MM.1S (cell line): ENCODE measurements at places on chromosomes 2 and 18.

DNA sequence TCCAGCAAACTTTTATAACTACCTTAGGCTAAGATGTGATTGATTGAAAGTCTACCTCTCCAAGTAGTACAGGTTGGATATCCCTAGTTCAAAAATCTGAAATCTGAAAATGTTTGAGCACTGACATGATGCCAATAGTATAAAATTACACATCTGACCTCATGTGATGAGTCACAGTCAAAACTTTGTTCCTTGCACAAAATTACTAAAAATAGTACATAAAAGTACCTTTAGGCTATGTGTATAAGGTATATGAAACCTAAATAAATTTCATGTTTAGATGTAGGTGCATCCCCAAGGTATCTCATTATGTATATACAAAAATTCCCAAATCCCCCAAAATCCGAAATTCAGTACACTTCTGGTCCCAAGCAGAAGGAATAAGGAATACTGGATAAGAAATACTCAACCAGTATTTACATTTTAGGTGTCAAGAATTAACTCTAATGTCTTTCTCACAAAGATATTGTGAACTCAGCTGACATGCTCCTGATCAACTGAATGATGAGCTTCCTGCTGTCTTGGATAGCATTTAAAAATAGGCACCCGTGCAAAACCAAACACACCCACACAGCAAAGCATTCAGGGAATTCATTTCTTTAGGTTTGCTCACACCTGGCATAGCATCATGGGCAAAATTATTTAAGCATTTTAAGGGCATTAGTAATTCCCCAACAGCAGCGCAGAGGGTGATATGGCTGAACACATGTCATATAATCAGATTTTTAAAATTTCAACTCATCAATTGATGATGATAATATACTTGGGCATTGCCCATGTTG, 497.4 kb upstream of the MEIS1 start:
- peak; percentile 34 for DNase-seq

DNA sequence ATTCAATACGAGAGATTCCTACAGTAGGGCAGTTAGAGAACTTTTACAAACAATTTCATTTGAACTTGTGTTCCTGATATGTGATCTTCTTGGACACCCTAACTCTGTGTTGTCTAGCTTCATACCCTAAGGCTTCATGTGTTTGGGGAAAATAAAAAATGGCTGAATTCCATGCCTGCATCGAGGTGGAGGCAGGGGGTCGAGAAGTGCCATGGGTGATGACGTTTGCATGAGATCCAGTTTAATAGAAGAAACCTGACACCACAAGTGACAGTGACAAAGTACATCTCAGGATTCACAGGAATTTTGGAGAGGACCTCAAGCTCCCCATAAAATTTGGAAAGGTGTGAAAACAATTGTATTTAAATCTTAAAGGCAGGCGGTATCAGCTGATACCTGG, 169.2 kb upstream of the NABP1 start:
- no peak for DNase-seq

DNA sequence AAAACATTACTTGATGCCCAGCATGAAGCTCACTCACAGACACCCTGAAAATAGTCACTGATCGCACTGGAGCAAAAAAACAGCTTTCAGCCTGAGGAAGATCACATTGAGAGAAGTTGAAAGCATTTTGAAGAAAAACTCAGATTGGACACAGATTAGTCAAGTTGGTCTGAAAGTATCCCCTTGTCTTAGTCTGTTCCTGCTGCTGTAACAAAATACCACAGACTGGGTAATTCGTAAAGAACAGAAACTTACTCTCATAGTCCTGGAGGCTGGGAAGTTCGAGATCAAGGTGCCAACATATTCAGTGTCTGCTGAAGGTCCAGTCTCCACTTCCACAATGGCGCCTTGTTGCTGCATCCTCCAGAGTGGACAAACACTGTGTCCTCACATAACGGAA, 14.2 kb upstream of the NDUFV2 start:
- DNase-seq, result no peak

DNA sequence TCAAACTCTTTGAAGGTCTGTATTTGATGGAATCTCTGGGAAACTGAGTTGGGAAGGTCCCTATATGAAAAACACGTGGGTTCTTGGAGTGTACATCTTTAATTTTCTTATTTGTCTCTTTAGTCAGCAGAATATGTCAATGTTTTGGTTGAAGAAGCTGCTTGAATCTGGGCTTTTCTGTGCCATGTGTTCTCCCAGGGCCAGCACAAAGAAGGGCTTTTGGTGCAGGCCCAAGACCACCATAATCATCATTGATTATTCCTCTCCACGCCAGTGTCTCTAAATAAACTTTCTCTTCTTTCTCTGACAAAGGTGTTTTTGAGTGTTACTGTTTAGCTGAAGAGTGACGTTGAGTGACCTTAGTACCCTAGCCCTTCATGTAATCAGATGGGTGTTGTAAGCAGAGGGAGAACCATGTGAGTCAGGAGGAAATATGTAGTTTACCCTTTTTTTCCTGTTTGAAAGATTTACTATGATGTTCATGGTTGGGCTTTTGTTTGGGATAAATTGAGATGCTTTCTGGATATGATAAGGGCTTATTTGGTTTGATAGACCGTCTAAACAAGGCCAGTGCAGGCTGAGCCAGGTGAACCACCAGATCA, 11.6 kb upstream of the TNP1 start:
- no peak for DNase-seq

DNA sequence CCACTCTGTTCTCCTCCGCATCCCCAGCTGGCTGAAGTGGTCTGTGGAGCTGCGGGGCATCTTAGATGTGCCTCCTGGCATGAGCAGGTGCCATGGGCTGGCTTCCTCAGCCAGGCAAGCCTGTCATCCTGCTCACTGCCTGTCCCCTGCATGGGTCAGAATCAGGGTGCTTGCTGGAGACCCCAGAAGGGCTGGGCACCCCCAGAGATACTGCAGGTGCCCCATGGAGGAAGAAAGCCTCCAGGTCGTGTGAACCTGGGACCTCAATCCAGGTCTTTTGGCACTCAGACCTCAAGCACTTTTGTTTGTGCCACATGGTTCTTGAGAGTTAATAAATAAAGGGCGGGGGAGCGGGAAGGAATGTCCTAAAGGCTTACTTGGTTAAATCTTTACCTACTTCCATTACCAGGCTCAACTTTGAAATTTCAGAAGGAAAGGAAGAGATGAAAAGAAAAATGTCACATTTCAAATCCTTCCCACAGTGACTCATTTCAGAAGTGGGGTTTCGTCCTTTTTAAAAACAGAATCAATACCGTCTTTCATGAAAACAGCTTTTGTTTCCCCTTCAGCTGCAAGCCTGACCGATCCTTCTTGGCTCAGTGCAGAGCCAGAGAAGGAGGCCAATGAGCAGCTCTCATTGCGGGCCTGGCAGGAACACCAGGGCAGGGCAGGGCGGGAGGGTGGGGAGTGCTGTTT, 69.9 kb downstream of the RHOB start:
- DNase-seq, result no peak

DNA sequence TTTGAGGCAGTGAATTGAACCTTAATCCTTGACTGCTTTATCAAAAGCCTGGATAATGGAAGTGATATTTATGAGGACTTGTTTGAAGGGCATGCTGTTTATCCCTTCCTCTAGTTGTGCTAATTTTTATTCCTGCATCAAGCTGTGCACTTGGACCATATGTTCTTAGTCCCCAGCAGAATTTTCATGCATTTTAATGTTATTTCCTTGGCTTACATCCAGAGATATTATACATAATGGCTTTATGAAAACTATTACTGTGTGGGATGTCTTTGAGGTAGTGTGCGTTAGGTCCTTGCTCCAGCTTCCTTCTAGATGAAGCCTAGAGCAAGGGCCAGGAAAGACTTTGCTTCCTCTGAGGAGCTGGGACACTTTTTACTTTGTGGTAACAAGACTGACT, 378.4 kb downstream of the LPIN1 start:
- DNase-seq, result no peak

GRCh38 chr18:74139888-74140287, 7.7 kb downstream of the FBXO15 start:
- no peak for DNase-seq

- DNase-seq, result no peak
These were observed 49.1 kb downstream of the GTF3C3 start for GRCh38 chr2:196750291-196750923.

DNA sequence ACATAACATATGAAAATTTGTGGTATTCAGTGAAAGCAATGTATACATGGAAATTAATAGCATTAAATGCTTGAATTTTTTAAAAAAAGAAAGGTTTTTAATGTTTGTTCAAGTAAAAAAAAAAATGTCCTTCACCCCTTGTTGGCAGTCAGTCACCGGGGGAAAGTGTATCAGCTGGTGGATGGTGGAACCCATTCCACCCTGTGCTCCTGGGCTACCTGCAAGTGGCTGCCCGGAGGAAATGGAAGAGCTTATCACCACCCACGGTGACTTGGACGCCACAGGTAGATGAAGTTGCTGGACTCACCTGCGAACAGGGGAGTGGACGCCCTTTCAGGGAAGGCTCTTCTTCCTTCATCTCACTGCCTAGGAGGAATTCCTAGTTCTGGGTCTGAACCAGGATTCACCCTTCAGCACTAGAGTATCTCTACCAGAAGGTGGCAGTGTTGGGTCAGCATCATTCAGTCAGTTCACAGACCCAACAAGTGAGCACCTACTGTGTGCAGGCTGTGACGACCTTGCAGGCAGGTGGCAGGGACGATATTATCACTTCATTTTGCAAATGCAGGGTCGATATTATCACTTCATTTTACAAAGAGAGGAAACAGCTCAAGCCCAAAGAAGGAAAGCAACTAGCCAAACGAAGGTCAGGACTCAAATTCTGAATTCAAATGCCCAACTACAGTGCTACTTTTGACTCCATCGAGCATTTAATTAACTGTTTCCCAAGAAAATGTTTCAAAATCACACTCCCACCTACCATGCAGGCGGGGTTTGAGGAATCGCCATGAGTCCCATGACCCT, 35.8 kb downstream of the CIB4 start:
- peak; percentile 27 for DNase-seq

DNA sequence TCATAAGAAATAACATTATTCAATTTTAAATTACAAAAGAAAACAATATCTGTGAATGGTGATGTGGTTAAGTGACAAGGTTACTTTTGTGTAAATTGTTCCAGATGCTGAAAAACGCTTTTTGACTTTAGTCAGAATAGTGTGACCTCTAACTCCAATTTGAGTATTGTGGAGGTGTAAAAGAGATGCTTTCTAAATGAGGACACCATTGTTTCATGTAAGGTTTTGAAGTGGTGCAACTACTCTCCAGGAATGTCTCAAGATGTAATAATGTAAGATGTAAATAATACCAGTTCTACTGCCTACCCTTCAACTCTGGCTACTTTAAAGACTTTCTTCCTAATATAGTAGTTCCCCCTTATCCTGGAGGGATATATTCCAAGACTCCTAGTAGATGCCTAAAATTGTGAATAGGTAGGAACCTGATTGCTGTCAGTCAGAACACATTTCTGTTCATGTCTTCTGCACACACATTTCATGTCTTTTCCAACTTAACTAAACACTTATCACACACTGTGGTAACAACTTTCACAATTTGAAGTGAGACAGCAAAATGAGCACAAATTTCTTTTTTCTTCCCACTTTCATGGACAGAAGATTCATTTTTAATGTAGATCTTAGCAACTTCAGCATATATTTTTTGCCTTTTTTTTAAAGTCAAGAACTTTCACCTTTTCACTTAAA, 39.1 kb upstream of the PPP1R1C start:
- no peak for DNase-seq

GRCh38 chr2:224882291-224883171, 159.7 kb downstream of the DOCK10 start:
- no peak for DNase-seq

DNA sequence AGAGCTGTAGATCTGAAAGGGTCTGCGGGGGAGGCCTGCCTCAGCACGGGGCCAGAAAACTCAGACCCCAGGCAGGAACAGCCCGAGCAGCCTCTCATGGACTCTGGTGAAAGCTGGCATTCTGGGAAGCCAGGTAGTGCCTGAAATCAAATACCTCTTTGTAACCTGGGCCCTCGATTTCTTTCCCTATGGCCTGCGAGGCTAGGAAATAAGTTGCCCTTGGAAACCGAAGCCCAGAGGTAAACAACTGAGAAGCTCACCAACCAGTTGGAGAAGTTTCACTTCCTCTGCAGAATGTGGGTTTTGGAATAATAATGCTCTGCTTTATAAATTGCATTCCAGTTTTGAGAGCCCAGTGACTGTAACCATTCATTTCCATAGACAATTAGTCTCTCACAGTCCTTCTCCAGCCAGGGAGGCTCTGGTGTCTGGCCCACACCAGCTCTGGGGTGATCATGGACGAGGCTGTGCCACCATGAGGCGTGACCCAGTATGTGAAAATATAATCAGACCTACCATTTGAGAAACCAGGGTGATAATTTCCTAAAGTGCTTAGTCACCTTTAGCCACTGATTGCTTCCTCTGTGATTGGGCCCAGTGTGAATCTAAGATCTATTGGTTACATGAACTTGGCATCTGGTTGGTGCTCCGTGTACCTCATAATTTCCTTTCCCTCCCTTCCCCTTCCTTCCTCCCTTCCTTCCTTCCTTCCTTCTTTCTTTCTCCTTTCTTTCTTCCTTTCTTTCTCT, 133.1 kb upstream of the PELI1 start:
- DNase-seq, result no peak

DNA sequence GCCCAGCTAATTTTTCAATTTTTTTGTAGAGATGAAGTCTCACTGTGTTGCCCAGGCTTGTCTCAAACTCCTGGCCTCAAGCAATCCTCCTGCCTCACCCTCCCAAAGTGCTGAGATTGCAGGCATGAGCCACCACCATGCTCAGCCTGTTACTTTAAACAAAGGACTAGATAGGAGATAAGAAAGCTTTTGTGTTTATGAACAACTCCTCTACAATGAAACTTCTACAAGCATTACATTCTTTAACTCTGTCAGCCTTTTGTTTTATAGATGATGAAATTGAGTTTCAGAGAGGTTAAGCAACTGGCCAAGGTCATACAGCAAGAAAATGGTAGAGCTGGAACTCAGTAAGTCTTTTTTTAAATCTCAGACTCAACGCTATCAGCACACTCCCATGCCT, 22.7 kb downstream of the ALPK2 start:
- no peak for DNase-seq

GRCh38 chr18:36513556-36513955, 216.0 kb downstream of the FHOD3 start:
- no peak for DNase-seq

DNA sequence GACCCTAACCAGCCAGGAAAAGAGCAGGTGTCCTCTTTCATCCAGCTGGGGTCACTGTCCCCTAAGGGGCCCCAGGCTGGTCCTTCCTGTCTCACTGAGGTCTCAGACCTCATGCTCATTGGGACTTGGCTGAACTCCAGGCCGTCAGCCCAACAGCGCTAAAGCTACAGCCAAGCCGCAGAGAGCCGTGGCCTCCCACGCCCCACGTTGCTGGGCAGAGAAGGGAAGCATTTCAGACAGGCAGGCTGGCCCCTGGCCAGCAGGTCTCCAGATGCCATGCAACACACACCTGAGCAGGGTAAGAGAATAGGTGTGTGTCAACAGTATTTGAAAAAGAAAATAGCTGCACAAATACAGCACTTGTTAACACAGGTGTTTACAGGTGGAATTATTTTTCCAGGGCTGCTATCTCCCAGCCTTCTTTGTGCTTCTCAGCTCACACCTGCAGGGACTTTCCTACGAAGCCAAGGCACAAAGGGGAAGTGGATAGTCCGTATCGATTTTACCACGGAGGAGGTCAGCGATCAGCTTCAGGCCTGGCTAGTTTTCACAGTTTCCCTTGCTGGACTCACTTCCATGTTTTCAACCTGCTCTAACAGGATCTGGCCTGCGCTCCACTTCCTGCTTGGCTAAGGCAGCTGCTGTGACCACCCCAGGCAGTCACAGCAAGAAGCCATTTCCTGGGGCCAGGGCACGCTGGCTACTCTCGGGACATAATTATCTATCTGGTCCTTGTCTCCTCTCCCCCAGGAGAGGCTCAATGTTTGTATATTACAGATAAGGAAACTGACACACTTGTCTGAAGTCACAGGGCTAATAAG, 156.1 kb upstream of the ID2 start:
- DNase-seq, result peak; percentile 37

- DNase-seq, result no peak
These were observed 327.1 kb upstream of the CDH2 start for GRCh38 chr18:28504066-28504465.
